NCI-H1930 (cell line): ENCODE measurements at places on chromosomes 7 and 10.

DNA sequence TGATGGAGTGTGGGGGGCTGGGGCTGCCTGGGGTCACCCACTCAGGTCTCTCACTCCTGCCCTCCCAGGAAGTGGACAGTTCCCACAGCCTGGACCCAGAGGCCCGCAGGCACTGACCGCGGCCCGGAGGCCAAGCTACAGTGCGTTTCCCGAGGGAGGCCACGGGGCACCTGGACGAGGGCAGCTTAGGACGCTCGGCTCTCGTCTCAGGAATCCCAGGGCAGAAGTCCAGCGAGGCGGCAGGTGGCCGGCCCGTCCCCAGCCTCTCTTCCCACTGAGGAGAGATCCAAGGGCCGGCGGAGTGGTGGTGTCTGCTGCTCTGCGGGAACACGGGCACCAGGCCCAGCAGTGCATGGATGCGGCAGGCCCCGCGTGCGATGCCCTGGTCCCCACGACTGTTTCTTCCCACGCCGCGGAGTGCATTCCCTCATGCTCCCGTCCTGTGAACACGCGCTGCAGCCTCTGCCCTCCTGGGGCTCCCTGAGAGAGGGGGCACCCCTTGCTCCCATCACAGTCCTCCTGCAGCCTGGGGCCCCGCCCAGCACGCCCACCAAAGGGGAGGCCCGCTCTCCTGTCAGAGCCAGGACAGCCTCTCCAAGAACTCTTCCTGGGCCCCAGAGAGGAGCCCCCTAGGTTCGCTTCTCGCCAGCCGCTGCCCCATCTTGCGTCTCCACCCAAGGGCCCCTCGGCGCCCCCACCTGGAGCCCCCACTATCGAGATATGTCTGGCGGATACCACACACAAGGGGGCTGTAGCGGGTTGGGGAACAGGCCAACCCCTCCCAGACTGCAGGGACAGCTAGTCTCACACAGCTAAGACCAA is 24.3 kb upstream of the GPR146 start:
- DNase-seq: no peak

GRCh38 chr7:144513334-144513733 is 109.8 kb upstream of the NOBOX start:
- DNase-seq: peak; percentile 39

DNA sequence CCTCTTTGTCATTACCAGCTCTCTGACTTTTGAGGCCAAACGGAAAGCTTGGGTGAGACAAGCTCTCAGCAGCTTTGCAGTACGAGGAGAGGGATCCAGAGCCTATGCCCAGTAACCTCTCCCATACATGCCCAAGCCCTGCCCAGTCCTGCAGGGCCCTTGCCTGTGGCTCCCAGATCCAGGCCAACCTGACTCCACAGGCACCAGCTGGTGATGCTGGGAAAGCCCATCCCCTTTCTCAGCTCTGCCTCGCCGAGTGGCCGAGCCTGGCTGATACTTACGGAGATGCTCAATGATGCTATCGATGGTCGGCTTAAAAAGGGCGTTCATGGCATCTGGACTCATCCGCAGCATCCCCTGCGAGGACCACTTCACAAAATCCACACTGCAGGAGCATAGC is 55.4 kb downstream of the PNLIPRP2 start:
- no peak for DNase-seq

DNA sequence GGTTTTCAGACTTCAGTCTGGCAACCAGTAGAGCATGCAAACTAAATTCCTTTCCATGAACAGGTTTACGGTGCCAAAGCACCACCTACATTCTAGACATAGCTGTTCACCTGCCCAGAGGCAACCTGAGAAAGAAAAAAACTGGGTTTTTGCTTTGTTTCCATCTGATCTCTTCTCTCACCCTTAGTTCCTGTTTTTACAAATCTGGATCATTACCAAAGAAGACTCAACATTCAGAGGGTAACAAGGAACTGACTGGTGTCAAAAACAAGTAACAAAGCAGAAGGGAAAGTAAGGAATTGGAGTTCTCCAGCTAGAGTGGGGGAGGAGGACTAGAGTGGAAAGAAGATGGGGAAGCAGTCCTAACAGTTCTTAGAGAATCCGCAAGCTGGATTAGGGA is 36.4 kb downstream of the CPVL start:
- no peak for DNase-seq

GRCh38 chr10:30967650-30968410 is 63.8 kb downstream of the ZNF438 start:
- DNase-seq: no peak

DNA sequence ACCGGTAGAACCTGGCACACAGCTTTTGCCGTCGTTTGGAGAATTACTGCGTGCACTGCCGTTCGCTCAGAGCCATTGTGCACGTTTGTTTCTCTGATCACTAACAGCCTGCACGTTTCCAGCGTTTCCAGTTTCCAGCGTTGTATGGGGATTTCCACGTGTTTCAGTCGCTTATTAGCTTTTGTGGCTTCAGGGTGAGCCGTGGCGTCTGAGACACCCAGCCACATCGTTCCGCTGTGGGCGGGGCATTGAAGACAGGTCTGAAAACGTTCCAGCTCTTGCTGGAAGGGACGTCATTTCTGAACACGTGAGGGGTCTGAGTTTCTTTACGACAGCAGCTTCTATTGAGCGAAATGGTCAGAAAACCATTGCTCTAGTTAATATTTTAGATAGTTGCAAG is 164.8 kb downstream of the DNAJB6 start:
- DNase-seq: no peak

GRCh38 chr7:133118261-133118660 is 36.4 kb upstream of the CHCHD3 start:
- DNase-seq: no peak

DNA sequence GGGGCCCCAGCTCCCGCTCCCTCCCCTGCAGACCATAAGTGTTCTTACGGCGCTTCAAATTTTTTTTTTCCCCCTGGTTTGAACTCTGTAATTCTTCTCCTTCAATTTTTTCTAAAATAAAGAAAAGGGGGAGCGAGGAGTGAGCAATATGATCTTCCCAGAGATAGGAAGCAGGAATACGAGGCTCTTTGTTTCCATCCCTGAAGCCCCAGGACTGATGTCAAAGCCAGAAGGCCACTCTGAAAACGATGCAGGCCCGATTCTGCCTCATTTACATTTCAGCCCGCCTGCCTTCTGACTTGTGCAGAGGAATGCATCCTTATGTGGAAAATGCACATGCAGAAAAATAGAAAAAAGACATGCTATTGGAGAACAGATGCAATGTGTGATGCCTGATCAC is 401.5 kb upstream of the MKI67 start:
- no peak for DNase-seq

GRCh38 chr10:23198940-23199767 is 7.0 kb downstream of the PTF1A start:
- DNase-seq: no peak

DNA sequence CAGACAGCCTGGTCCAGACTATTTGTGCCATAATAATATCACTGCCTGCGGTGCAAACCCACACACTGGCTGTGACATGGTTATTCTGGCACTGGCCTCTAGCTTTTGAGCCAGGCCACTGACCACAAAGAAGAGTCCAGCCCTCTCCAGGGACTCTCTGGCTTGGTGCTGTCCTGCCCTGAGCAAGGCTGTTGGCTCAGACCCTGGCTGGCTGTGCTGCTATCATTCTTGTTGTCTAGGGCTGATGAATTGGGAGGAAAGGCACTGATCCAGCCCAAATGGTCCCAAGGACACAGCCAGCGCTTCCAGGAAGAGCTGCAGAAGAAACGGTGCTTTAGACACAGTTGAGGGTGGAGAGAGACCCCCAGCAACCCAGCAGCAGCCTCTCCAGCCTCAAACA is 80.8 kb downstream of the TMEM130 start:
- DNase-seq: no peak

- DNase-seq: peak; percentile 87
These were observed at the start of gene MKLN1 for GRCh38 chr7:131327626-131328376. Gene MKLN1 (plus strand): TSS chr7:131327876. CDS start chr7:131327900, 24 bp downstream.

DNA sequence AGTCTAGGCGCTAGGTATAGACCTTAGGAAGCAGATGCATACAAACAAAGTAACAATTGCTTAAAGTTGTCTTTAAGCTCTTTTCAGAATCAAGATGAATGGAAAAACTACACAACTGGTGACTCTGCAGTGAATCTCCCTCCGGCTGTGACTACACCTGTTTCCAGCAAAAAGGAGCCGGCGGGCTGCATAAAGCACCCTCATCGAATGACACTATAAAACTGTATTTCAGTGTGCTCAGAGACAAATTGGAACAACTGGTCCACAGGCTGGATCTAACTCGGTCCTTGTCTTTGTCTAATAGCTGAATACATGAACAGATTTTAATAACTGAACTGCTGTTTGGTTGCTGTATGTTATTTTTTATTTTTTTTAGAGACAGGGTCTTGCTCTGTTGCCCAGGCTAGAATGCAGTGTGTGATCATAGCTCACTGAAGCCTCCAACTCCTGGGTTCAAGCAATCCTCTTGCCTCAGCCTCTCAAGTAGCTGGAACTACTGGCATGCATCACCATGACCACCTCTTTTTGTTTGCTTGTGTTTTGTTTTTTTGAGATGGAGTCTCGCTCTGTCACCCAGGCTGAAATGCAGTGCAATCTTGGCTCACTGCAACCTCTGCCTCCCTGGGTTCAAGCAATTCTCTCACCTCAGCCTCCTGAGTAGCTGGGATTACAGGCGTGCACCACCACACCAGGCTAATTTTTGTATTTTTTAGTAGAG is 64.2 kb upstream of the SVIL start:
- no peak for DNase-seq

- no peak for DNase-seq
These were observed 20.3 kb upstream of the WNT8B start for GRCh38 chr10:100442548-100442947.

DNA sequence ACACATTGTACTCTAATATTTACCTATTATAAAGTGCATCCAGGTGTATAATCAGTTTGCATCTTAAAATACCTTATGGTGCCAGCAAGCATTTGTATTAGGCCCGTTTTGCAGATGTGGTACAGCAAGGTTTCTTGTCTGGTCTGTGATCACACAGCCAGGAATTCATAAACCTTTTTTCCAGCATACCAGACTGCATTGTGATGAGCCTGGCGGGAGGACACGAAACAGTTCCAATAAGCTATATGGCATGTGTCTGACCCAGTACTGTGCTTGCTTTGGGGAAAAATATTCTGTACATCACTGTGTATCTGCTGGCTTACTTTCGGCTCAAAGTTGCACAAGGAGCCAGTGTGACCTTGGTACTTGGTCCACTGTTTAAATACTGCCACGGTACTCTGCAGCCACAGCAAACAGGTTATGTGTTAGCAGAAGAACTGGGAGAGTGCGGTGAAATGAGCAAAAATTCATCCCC is 36.3 kb downstream of the CHN2 start:
- no peak for DNase-seq

- DNase-seq: no peak
These were observed 35.5 kb upstream of the KDM7A start for GRCh38 chr7:140212100-140212881.

DNA sequence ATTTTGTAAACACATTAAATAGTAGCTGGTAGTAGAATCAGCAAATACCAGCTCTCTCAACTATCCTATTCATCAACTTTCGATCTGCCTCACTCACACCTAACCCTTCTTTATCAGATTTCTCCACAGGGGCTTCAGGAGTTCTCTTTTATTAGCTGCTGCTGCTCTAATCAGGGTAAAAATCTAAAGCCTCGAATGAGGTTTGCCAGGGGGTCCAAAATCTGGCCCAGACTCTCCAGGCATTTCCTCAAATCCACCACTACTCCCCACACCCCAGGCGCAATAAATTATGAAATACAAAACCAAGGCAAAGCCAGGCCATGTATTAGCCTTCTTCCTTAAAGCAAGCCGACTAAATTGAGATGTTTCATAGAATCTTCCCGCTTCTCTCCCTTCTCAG is 2.3 kb downstream of the RNF216 start:
- DNase-seq: no peak

- no peak for DNase-seq
These were observed 115.5 kb downstream of the FOXP2 start for GRCh38 chr7:114530057-114530611.

- no peak for DNase-seq
These were observed 11.2 kb upstream of the FRMPD2 start for GRCh38 chr10:48285710-48286109.
